Cerebellum (tissue), 4 donors: ENCODE measurements at places on chromosomes 1 and 21.
A peak's percentile ranks its signal among the peaks of the same experiment; 100 is the strongest.

- peak; percentile 18 for DNase-seq
Measured at GRCh38 chr1:116878804-116879477, 30.8 kb upstream of the PTGFRN start.

DNA sequence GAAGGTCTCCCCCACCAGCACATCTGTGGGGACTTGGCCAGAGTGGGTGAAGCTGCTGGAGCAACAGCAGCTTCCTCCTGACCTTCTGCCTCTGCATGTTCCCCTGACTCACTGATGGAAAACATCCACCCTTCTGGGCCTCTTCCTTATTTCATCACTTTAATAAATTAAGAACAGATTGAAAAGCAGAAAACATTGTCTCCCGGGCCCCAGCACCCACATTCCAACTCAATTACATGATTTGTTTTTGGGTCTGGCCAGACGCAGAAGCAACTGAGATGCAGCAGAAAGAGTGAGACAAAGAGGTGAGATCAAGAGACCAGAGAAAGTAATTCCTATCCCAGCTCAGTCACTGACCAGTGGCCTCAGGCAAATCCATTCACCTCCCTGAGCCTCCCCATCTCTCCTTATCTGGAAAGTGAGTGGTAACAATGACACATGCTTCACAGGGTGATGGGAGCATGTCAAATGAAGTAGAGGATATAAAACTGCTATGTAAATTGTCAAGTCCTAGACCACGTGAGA lies 157.1 kb downstream of the ELAVL4 start:
- DNase-seq = no peak

DNA sequence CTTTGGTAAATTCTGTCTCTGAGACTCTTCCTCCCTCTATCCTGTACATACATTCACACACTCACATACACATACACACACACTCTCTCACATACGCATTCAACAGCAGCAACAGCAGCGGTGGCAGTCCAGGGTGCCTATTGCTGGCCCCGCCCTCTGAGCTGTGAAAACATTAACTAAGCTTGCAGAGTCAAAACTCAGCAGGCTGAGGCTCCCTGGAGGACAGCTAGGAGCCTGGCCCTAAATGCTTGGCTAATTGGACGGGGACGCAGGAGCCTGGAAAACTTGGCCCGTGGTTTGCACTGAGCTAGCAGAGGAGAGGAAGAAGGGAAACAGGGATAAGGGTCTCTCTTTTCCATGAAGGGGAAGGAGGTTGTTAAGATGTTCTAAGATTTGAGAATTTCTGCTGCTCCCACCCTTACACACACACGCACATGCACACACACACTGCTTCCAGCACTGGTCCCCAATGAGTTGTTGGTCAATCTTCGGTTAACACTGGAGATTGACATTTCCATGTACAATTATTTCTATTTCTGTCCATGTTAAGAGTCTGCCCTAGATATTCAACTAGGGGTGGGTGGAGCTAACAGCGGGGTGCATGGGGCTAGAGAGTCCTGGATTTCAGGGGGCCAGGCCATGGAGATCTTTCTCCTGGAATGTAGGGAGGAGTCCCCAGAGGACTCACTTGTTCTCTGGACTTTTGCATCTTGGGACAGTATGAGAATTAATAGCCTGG lies 94.2 kb downstream of the PLXNA2 start:
- no peak for DNase-seq

- no peak for DNase-seq
Measured at GRCh38 chr1:156114919-156115513, 505 bp downstream of the LMNA start.

- no peak for DNase-seq
Measured at GRCh38 chr21:40379881-40380810, 466.8 kb downstream of the DSCAM start.

- DNase-seq = peak; percentile 19
Measured at GRCh38 chr1:47572731-47573430, 135.0 kb downstream of the FOXD2 start.

DNA sequence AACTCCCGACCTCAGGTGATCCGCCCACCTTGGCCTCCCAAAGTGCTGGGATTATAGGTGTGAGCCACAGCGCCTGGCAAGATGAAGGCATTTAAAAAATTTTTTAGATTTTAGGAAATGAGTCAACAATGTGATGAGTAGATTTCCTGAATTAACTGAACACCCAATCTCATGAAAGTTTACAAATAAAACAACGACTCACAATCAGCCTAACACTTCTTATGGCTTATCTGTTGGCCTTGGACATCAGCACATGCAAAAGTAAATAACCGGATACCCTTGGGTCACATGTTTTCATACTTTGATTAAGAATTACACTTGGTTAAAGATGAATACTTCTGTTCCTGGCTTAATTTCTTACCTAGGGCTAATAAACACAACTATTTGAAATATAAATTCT lies 3.0 kb downstream of the GNG12 start:
- no peak for DNase-seq

DNA sequence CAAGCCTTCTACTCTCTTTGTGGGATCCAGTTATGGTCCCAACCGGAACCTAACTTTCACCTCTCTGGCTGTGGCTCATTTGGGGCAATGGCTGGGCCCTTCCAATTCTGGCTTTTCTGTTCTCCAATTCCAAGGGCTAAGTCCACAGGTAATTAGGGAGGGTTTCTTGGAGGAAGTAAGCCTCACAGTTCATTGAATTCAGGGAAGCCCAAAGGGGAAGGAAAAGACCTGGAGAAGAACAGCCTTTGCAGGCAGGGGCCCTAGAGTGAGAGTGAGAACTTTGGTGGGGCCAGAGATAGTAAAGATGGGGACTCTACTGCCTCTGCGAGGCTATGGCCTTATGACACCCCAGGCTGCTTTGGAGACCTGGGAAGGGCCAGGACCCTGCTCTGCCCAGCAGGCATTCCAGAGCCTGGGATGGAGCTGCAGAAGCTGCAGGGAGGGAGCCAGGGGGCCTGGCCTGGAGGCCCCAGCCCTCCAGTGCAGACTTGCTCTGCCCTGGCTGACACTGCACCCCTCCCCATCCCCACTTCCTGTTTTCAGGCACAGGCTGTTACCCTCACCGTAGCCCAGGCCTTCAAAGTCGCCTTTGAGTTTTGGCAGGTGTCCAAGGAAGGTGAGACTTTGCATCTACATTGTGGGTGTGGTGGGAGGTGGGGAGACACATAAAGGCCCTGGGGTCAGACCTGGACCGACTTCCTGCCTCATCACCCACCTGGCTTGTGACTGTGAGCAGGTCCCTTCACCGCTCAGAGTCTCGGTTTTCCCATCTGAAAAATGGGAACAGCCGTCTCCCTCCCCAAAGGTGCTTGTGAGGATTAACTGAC lies 18.9 kb downstream of the LDLRAP1 start:
- DNase-seq = no peak

GRCh38 chr1:114126261-114127095 lies 27.2 kb downstream of the SYT6 start:
- no peak for DNase-seq

GRCh38 chr1:52597912-52598311 lies 4.3 kb upstream of the GPX7 start:
- no peak for DNase-seq

- DNase-seq = no peak
Measured at GRCh38 chr1:172482044-172482443, 38.2 kb upstream of the PIGC start.

GRCh38 chr1:68347415-68347814 lies 102.3 kb downstream of the RPE65 start:
- DNase-seq = no peak

GRCh38 chr1:98538106-98538505 lies 123.4 kb upstream of the SNX7 start:
- no peak for DNase-seq

GRCh38 chr1:160779626-160780397 lies 16.2 kb upstream of the LY9 start:
- DNase-seq = no peak

- DNase-seq = no peak
Measured at GRCh38 chr1:117572546-117572945, 33.3 kb upstream of the TENT5C start.

DNA sequence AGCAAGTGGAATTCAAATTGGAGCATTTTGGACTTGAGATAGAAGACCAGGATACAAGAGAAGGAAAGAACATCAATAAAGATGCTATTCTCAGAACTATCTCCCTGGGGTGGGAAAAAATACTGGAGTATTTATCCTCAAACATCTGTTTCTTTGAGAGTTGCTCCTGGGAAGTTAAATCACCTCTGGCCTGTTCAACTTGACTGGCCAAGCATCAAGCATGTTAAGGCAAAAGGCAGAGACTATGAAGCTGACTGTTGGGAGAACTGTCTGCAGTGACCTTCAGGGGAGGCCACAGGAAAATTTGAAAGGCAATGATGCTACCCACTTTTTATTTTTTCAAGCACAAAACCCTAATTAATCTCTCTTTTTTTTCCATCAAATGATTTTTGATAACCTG lies 239.0 kb downstream of the NTNG1 start:
- DNase-seq = no peak

DNA sequence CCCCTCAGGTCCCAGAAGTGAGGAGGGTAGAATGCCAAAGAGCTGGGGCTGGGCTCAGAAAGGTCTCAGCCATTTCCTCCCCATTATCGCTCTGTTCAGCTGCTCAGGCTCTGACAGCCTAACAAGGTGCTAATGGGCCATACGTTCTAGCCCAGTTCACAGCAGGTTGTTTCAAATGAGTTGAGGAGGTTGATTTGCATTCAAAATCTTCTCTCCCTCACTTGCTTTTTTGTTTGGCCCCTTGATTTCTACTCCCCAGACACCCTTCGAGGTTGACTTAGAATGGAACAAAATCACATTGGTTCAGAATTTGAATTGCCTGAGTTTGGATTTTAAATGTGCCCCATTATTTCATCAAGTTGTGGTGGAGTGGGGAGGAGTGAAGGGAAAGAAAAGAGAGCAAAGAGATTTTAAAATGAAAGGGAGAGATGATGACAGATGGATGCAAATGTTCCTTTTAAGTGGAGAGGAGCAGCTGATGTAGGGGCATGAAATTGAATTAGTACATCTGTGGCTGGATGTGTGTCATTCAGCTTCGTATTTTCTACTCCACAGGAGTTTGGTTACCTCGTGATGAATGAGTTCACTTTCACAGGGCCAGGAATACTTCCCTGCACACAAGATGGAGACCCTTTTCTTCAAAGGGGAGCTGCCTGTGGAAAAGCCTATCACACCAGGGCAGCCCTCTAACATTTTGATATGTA lies 425.8 kb upstream of the CAMK1G start:
- DNase-seq = no peak

DNA sequence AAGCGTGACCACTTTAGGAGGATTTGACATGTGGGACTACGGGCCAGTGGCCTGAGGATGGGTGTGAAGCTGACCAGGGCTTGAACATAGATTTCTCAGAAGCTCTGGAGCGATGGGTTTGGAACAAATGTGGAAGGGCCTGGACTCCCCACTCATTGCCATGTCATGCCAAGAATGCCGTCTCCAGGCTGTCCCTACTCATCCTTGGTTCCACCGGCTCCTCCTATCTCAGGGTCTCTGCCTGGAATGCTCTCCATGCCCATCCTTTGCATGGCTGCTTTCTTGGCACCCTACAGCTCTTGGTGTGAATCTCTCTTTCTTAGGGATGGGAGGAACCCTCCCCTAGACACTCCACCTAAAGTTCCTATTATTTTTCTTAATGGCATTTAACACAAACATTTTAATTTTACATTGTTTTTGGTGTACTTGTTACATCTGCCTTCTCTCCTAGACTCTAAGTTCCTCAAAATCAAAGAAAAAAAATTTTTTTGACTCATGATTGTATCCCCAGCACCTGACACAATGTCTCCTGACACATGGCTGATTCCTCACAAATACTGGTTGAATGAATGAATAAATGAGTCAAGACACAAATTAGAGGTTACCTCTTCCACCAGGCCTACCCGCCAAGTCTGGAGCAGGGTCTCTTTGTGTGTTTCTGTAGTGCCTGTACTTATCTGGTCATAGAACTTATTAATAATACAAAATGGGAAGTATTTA lies 114.5 kb downstream of the OMA1 start:
- no peak for DNase-seq

GRCh38 chr1:11485191-11485590 lies 6.2 kb downstream of the DISP3 start:
- DNase-seq = no peak

DNA sequence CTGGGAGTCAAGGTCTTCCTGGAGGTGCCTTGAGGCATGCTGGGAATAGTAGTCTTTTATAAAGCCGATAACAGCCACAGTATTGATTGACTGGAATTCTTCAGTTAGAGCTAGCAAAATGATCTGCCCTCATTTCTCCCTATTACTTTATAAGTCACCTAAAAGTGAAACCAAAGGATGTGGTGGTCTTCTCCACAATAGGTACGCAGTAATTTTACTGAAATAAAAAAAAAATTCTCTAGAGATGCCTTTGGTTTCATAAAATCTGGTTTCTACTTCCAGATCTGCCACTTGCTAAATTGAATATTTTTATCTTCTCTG lies 518 bp upstream of the NDC1 start:
- no peak for DNase-seq

- no peak for DNase-seq
Measured at GRCh38 chr1:171738911-171739310, 3.0 kb downstream of the VAMP4 start.

GRCh38 chr1:3954170-3955169 lies 54.4 kb upstream of the C1orf174 start:
- DNase-seq = no peak

- DNase-seq = no peak
Measured at GRCh38 chr1:189301235-189301634, 1176.4 kb downstream of the BRINP3 start.

DNA sequence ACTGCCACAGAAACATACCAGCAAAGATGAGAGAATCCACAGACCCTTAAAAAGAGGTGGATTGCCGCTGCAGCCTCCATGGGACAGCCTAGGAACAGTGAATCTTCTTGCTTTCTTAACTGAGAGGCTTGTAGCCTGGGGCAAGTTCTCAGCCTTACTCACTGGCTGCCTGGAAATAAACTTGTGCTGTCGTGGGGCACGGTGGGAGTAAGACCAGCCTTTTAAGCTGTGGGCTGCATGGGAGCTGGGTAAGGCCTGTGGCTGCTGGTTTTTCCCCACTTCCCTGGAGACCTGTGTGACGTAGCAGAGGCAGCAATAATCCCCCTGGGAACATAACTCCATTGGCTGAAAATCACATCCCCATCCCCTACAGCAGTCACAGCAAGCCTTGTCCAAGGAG lies 30.8 kb downstream of the CD2 start:
- DNase-seq = no peak

GRCh38 chr1:89539128-89539527 lies 14.5 kb downstream of the LRRC8B start:
- no peak for DNase-seq

GRCh38 chr1:160373696-160374095 lies 6.8 kb downstream of the NHLH1 start:
- DNase-seq = no peak

- no peak for DNase-seq
Measured at GRCh38 chr1:31812158-31812829, 3.5 kb downstream of the SPOCD1 start.

GRCh38 chr1:6646499-6647148 lies 22.0 kb downstream of the THAP3 start:
- DNase-seq = peak; percentile 53

DNA sequence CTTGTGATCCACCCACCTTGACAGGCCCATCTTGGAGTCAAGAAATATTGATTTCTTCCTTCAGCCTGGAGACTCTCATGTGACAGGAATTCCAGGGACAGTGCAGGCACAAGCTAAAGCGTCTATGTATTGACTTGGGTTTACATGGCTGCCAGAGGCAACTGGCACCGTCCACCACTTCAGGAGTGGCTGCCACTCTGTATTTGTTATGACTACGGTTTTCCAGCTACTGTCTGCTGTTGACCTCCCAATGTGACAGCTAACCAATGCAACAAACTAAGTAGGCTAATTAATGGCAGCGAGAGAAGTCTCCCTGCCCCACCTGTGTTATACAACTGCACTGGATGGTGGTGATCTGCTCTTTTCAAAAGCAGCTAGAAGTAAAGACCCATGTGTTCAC lies 56.9 kb downstream of the CD58 start:
- DNase-seq = no peak

- DNase-seq = no peak
Measured at GRCh38 chr1:43274125-43274803, 4.5 kb downstream of the TMEM125 start.
